Thyroid gland (tissue), 4 donors: ENCODE measurements at places on chromosomes 2 and 18. TPM values are rescaled to one million over a fixed set of nuclear protein-coding genes. Genes with fewer than 3 reads are reported as not detected.

ELOA2 gene
- total RNA-seq, result not detected

GRCh38 chr2:71830497-71831192 is 317.0 kb downstream of the CYP26B1 start:
- DNase-seq, result no peak

DNA sequence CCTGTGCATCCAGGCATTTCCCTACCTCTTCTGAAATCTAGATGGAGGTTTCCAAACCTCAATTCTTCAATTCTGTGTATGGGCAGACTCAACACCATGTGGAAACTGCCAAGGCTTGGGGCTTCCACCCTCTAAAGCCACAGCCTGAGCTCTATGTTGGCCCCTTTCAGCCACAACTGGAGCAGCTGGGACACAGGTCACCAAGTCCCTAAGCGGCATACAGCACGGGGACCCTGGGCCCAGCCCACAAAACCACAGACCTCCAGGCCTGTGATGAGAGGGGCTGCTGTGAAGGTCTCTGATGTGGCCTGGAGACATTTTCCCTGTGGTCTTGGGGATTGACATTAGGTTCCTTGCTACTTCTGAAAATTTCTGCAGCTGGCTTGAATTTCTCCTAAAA is 255.4 kb downstream of the TDRD15 start:
- no peak for DNase-seq

GRCh38 chr2:65199891-65200290 is 27.7 kb upstream of the ACTR2 start:
- no peak for DNase-seq

DNA sequence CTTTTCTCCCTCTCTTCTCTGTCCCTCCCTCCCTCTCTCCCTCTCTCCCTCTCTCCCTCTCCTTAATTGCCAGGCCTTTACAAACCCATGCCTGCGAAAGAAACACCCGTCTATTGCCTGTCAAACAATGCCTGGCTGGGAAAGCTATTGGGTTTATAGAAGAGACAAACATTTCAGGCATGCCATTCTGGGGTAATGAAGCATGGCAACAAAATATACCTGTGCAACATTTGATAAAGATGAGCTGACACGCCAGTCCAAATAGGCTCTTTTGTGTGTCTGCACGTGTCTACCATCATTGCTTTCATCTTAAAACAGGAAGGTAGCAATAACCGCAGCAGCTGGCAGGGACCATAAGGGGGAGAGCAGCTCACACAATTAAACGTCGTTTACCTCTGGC is 282.1 kb downstream of the ZNF516 start:
- DNase-seq, result no peak

- peak; percentile 41 for DNase-seq
Observed at GRCh38 chr2:102975996-102976975, 214.5 kb downstream of the TMEM182 start.
